ENCODE measurements at places on chromosomes 16 and 17.

- peak; percentile 48 for DNase-seq
Observed at GRCh38 chr17:42681976-42682721, at the start of gene CNTNAP1. TSS of gene CNTNAP1 (plus strand) at chr17:42682531. CDS start at chr17:42682830, 299 bp downstream.

DNA sequence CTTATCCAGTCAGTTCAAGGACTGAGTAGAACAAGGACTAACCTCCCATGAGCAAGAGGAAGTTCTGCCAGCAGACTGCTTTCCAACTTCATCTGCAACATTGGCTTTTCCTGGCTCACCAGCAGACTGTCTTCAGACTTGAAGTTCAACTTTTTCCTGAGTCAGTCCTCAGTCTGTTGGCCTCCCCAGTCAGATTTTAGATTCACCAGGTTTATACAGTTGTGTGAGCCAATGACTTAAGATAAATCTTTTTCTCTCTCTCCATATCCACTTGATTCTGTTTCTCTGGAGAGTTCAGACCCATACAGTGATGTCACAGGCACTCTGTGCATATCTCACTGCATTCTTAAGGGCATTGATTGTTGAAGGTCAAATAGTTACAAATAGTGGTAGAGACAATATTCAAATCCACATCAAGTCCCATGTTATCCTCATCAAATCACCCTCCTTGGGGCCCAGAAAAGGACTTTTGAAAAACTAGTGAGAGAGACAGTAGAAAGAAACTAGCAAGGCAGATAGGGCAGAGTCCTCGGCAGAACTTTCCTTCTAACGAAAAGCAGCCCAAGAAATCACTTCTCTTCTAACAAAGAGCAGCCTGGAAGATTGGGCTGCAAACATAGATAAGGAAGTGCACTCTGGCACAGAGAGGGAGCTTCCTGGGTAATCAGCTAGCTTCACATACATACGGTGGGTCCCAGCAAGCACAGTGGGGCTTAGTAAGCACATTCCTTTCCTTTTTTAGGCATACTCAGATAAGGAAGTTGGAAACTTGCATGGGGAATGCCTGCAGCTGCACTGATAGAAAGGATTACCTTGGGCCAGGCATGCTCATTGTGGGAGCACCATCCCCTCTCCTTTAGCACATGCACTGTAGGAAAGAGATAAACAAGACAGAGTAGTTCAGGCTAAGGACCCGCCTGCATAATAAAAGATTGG is 132.3 kb upstream of the FAM20A start:
- no peak for DNase-seq

DNA sequence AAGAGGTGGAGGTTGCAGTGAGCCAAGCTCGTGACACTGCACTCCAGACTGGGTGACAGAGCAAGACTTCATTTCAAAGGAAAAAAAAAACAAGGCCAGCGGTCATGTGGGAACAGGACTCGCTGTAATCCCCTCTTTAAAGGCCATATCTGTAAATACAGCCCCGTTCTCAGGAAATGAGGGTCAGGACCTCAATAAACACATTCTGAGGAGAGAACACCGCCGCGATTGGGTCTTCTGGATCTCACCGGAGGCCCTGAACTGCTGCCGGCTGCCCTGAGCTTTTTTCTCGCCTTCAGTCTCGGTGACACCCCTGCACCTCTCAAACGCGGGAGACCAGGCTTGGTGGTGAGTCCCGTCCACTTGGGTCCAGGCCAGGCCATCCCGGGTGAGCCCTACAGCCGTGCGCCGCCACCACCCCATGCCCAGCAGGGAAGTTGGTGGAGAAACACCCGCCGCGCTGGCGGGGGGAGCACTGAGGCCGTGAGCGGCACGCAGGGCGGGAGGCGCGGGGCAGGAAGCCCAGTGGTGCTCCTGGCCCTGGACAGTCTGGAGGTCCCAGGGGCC is 28.4 kb downstream of the SLC25A10 start:
- DNase-seq, result no peak

DNA sequence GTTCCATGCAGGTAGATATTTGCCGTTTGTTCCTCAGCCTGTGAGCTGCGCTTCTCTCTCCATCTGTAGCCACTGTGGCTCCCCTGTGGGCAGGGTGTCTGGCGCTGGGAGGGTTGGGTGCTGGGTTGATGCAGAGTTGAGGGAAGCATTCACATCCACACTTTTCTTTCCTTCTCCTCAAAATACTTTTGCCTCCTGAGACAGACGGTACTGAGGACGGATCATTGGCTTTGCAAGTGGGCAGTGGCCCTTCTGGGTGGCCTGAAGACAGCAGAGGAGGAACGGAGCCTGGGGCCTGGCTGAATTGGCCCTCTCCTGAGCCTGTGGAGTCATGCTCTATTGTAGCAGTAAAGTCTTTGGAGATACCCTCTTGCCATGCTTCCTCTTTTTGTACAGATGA is 43.0 kb downstream of the NKD1 start:
- no peak for DNase-seq

DNA sequence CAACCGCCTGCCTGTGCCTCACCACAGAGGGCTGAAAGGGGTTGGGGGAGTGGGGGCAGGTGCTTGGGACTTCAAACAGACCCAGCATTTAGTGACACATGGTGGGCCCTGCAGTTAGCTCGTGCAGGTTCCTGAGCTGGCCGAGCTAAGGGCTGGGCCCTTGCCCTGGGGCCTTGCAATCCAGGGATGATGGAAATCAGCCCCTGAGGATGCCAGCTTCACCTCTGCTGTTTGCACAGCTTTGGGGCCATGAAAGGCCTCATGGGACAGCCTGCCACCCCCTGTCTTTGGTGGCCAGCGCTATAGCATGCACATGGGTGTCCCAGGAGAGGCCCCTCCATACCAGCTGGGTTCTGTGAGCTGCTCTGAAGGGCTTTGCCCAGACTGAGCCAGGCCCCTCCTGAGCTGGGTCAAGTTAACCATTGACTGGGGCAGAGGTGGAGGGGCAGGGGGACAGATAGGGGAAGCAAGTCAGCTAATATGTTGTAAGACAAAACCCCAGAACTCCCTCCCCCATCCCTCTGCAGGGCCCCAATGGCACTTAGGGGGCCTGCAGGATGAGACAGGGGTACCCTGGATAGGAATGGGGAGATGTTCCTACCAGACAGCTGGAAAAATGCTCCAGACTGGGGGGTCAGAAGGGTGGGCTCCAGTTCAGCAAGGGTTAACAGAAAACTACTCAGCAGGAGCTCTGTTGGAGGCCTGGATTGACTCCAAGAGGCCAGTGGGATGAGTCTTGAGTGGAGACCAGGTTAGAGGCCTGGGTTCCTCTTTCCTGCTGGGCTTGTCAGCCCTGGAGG is 692 bp downstream of the PRR15L start:
- DNase-seq, result no peak

GRCh38 chr16:63804126-63804525 is 1317.7 kb downstream of the CDH11 start:
- no peak for DNase-seq

GRCh38 chr17:36152639-36153120 is 23.8 kb downstream of the TBC1D3B start:
- no peak for DNase-seq

DNA sequence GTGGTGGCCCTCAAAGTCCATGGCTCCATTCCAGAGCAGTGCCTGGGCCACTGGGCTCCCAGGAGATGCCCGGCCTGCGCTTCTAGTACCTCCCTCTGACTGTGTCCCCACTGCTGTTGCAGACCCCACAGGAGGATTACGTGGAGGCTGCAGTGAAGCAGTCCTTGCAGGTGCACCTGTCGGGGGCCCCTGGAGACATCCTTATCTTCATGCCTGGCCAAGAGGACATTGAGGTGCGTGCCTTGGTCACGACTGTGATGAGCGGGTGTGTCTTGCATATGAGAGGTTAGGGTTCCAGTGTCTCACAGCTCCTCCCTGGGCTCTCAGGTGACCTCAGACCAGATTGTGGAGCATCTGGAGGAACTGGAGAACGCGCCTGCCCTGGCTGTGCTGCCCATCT is 11.3 kb downstream of the DHX38 start:
- no peak for DNase-seq

GRCh38 chr16:6483469-6484033 is 849.1 kb upstream of the RBFOX1 start:
- DNase-seq, result no peak

- no peak for DNase-seq
Observed at GRCh38 chr17:77566151-77566550, 392.4 kb upstream of the TNRC6C start.

- DNase-seq, result no peak
Observed at GRCh38 chr16:85913688-85914422, 14.9 kb downstream of the IRF8 start.

GRCh38 chr17:45282683-45283644 is 21.1 kb upstream of the SPATA32 start:
- no peak for DNase-seq

GRCh38 chr17:31595666-31596381 is 204.3 kb downstream of the RAB11FIP4 start:
- DNase-seq, result no peak

- DNase-seq, result no peak
Observed at GRCh38 chr16:13333336-13333735, 431.9 kb downstream of the SHISA9 start.

GRCh38 chr17:72425794-72426168 is 305.0 kb downstream of the SOX9 start:
- no peak for DNase-seq

DNA sequence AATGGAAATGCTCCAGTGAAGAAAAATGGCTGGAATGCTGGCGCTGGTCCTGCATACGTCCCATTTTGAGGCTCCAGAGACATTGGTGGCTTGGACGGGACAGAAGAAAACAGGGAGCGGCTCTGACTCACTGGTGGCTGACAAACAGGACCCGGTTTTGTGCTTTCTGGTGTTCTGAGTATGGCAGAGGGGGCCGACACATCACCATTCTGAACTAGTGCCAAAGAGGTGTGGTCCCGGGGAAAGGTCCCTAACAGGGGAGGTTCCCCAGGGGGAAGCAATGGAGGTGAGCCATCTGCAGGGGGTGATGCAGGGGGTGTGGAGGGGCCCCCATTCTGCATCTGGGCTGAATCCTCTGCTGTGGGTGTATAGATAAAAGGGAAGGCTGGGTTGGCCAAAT is 8.3 kb downstream of the ANKRD40 start:
- DNase-seq, result no peak

DNA sequence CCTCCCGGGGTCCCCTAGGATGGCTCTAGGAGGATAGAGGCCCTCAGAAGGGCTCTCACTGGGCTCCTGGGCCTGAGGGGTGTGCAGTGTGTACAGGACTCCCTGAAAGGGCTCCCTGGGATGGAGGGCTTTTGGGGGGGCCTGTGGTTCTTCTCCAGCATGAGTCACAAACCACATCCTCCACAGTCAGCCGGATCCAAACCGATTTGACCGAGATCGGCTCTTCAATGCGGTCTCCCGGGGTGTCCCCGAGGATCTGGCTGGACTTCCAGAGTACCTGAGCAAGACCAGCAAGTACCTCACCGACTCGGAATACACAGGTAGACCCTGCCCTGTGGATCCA is 4.5 kb downstream of the TRPV2 start:
- DNase-seq, result no peak

GRCh38 chr17:77003699-77004098 is 135.5 kb downstream of the MGAT5B start:
- no peak for DNase-seq

DNA sequence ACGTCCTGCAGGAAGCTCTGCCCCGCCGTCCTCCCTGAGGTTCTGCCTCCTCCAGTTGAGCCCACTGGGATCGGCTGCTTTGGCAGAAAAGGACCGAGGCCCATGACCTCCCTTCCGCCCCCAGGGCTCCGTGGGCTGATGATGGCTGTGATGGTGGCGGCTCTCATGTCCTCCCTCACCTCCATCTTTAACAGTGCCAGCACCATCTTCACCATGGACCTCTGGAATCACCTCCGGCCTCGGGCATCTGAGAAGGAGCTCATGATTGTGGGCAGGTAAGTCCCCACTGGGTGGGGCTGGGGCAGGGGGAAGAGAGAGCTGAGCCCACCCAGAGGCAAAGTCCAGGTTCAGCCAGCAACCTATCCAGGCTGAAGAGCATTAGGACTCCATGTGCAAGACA is 61.1 kb downstream of the SLC5A11 start:
- DNase-seq, result no peak

DNA sequence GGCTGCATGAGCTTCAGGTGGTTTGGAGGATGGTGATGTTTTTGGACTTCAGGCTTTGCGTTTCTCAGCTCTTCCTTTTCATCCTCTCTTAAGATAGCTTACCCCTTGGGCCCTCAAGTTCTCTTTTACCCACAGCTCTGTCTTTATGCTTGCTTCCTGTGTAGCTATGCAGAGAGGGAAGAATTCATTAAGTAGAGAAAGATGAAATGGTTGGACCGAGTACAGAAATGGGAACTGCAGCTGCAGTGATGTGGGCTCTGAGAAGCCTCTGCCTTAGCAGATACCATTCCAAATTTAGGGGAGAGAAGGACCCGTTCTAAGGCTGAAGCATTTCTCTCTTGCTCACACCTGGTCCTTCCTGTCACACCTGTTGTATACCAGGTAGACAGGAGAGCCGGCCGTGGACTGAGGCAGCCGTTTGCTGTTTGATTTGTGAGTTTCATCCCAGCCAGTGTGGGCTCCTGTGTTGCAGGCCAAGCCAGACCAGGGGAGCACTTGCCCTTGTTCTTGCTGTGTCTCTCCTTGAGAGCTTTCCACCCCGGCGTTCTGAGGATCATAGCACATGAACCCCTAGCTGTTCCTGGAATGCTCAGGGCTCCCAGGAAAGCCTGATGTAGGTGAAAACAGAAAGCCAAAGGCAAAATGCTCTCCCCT is 392.7 kb downstream of the CPPED1 start:
- no peak for DNase-seq

DNA sequence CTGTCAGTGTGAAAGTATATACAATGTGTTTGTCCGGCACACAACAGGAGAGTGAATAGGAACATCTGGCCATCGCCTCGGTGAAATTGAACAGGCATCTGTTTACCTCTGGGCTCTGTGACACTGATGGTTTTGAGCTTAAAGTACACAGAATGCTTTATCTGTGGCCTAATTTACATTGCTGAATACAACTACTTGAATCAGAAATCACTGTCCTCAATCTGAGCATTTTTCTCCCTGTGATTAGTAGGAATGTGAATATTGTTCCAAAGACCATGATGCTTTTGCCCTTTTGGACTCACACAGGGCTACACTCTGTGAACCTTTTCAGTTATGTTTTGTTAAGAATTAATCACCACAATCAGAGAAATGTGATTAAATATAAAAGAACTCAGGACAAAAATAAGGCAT is 323.0 kb upstream of the TBX2 start:
- DNase-seq, result no peak

GRCh38 chr17:74868251-74868907 is 4.4 kb downstream of the FDXR start:
- no peak for DNase-seq

DNA sequence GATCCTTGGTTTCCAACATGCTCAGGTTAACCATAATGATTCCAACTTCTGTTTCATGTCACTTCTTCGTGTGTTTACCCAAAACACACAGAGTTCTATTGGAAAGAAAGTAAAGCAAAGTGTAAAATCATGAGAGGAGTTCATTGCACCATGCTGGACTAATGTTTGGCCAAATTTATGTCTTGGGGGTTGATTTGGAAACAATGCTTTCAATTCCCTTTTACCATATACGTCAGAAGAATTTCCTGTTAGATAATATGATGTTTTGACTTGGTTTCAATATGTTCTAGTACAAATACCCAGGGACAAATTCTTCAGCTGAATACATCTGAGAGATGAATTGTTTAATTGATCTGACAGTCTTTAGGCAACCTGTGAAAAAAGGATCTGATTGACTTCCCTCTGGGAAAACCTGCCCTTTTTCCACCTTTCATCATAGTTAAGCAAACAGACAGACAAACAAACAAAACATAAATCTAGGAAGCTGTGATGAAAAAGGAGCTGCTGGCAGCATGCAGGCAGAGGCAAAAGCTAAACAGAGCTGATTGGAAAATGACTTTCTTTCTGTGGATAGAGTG is 26.0 kb upstream of the MPHOSPH6 start:
- DNase-seq, result no peak
